Body of pancreas (tissue), 4 donors: ENCODE measurements at places on chromosomes 2 and 18. TPM values are rescaled to one million over a fixed set of nuclear protein-coding genes. Genes with fewer than 3 reads are reported as not detected.
A peak's percentile ranks its signal among the peaks of the same experiment; 100 is the strongest.

HOXD10 gene
- total RNA-seq = not detected

GRCh38 chr2:180077295-180077906 is 70.3 kb upstream of the CWC22 start:
- no peak for DNase-seq

DNA sequence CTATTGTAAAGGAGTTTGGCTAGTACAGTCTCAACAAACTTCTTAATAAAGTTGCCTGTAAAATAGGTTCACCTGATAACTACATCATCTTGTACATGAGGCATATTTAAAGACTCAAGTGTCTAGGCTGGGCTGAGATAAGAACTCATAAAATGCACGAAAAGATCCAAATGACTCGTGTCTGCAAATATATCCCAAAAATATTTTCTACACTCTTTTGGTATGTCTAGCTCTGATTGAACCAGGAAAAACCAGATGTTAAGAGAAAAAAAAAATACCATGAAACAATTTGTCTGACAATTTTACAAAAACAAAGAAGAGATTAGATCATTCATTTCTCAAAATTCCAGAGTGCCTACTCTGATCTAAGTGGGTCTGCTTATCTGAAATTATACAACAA is 166.9 kb upstream of the OSR1 start:
- DNase-seq = no peak

- DNase-seq = no peak
Observed at GRCh38 chr2:103875531-103875930, 978.4 kb upstream of the POU3F3 start.

- DNase-seq = peak; percentile 17
Observed at GRCh38 chr2:15158100-15158499, 403.0 kb downstream of the NBAS start.

GRCh38 chr2:181372646-181373040 is 84.5 kb upstream of the ITGA4 start:
- DNase-seq = no peak

TCF23 gene
- 0.66 TPM for total RNA-seq

COL5A2 gene
- 24.1 TPM for total RNA-seq

- DNase-seq = no peak
Observed at GRCh38 chr2:174773215-174773614, 8.9 kb upstream of the CHRNA1 start.

RIT2 gene
- total RNA-seq = not detected

- DNase-seq = peak; percentile 11
Observed at GRCh38 chr2:16218625-16219024, 278.3 kb downstream of the MYCN start.

DNA sequence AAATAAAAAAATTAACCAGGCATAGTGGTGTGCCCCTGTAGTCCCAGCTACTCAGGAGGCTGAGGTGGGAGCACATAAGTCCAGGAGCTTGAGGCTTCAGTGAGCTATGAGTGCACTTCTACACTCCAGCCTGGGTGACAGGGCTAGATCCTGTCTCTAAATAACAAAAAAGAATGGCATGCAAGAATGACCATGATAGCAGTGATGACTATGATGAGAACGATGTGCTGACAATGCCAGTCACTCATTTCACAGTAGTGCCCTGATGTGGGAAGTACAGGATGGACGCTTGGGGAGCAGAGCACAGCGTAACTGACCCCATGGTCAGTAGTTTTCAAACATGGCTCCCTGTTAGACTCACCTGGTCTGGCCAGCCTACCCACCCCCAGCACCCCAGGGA is 139.1 kb downstream of the VAPA start:
- no peak for DNase-seq

LRATD1 gene
- 5.7 TPM for total RNA-seq

GRCh38 chr2:95077530-95077825 is 44.1 kb downstream of the MRPS5 start:
- DNase-seq = no peak

GRCh38 chr18:36813101-36813775 is 15.6 kb downstream of the TPGS2 start:
- DNase-seq = no peak

CXCR1 gene
- total RNA-seq = not detected

DNA sequence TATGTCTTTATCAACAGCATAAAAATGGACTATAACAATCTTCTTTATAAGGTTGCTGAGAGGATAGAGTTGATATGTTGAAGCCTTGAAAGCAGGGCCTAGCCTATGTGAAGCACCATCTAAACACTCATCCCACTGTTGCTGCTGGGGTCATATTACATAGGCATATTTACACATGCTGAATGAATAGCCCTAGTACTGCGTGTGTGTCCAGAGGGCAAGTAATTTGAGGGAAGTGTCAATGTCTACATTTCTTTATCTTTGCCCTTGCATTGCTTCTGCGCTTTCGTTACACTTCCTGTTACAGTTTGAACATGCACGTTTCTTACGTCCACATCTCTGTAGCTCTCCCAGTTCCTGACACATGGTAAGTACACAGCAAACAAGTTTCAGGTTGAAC is 280.3 kb upstream of the ATP5MC3 start:
- no peak for DNase-seq

DNA sequence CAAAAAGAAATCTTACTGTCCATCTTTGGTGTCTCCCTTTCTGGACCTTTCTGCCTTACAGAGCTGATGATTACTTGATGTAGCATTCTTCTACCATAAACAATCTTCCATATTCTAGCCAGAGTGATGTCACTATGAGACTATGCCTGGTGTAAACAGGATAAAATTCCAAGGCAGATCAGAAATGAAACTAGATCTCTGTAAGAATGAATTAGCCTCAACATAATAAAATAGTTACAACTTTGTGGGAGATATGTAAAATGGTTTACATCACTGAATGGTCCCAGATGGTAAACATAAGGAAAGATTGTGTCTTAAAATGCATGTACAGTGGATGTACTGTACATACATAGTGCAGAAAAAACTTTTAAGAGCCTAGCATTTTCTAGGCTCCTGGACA is 112.3 kb upstream of the ZNF521 start:
- DNase-seq = no peak

DNA sequence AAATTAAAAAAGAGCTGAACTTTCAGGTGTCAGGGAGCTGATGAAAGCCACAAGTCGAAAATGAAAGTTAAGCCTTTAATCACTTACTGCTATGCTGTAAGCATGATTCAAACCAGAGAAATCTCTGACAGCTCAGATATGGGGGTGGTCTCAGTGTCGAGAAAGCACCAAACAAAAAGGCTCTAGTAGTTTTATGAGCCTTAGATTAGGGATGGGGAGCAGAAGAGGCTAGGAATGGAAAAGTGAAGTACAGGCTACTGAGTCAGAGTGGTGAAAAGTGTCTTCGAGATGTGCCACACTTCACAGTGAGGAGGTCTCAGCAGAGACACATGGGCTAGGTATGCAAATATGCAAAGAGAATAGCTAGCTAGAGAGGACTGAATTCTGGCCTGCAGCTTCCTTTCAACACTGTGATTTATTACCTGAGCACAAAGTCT is 482.2 kb downstream of the SPAG16 start:
- DNase-seq = no peak

EPB41L5 gene
- 27.2 TPM for total RNA-seq

- no peak for DNase-seq
Observed at GRCh38 chr2:63500398-63500797, 87.9 kb downstream of the WDPCP start.

DNA sequence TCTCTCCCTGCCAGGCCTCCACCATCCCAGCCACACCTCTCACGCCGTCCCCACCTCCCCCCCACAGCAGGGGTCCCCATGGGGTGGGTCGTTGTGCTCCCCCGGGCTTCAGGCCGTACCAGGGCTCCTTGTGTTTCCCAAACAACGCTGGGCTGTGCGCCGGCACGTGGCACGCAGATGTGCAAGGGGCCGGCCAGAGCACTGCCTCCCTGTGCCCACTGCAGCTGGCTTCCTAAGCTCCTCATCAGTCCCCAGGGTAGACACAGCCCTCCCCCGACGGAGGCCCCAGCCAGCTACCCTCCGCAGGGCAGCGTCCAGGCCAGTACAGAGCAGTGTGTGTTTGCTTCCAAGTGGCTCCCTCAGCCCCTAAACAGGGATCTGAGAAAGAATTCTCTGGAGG is 34.0 kb downstream of the BIN1 start:
- DNase-seq = no peak

UGT1A4 gene
- 3.3 TPM for total RNA-seq

- DNase-seq = no peak
Observed at GRCh38 chr2:182144041-182144775, 158.6 kb downstream of the PPP1R1C start.

RAB6C gene
- total RNA-seq = 0.52 TPM

DNA sequence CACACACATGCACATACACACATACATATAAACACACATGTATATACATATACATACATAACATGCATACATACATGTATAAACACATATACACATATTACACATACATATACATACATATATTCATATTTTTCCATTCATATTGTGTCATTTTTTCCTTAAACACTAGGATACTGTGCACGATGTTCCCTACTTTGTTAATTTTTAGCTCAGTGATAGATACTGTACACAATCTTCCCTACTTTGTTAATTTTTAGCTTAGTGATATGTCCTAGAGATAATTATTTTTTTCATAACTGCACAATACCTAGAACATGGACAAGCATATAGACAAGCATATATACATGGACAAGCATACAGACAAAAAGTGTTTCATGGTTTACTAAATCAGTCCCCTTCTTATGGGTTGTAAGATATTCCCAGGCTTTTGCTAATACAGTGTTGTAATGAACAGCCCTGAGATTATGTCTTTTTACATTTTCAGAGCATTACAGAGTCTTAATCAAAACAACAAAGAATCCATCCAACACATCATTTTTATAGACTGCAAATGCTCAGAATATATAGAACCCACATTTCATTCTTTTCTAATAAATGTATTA is 75.6 kb downstream of the PID1 start:
- DNase-seq = no peak

DNA sequence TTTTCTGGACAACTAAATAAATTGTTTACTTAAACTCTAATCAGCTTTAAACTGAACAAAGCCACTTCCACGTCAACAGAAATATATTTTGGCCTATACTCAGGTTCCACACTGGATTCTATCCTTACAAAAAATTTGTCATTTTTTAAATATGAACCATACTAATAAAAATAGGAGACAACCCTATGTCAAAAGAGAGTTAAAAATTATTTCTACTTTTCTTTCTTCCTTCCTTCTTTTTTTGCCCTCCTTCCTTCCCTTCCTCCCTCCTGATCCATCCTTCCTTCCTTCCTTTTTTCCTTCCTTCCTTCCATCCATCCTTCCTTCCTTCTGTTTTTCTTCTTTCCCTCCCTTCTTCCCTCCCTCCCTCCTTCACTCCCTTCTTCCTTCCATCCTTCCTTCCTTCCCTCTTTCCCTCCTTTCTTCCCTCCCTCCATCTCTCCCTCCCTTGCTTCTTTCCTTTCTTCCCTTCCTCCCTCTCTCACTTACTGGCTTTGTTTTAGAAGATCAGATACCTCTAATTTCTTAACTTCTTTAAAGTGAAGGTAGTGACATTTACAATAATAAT is 1444.9 kb downstream of the DPP10 start:
- DNase-seq = no peak

GRCh38 chr2:63950414-63950813 is 68.8 kb downstream of the VPS54 start:
- DNase-seq = no peak

- no peak for DNase-seq
Observed at GRCh38 chr18:72171596-72171995, 372.5 kb downstream of the CBLN2 start.

TMEM169 gene
- 0.26 TPM for total RNA-seq

- DNase-seq = no peak
Observed at GRCh38 chr2:64462171-64462570, 8.2 kb downstream of the LGALSL start.

DNA sequence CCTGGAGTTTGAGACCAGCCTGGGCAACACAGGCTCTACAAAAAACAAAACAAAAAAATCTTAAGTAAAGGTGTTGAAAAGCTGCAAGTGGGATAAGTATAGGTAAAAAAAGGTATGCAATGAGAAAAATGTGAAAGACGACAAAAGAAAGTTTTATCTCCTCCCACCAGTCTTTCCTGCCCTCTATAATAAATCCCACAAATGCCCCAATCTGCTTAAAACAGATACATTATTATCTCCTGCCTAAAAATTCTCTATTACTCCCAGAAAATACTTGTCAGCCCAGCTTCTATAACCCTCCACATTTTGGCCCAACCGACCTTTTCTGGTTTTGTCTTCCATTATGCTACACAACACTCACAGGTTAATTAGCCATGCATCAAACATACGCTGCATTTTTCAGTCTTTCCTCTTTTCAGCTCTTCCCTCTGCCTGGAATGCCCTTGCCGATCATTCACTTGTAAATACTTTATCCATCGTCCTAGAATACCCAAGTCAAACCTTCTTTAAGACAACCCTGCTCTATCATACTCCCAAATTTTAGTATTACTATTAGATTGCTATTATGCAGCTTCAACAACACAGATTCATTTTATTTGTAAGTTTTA is 10.8 kb downstream of the ASXL2 start:
- no peak for DNase-seq

DNA sequence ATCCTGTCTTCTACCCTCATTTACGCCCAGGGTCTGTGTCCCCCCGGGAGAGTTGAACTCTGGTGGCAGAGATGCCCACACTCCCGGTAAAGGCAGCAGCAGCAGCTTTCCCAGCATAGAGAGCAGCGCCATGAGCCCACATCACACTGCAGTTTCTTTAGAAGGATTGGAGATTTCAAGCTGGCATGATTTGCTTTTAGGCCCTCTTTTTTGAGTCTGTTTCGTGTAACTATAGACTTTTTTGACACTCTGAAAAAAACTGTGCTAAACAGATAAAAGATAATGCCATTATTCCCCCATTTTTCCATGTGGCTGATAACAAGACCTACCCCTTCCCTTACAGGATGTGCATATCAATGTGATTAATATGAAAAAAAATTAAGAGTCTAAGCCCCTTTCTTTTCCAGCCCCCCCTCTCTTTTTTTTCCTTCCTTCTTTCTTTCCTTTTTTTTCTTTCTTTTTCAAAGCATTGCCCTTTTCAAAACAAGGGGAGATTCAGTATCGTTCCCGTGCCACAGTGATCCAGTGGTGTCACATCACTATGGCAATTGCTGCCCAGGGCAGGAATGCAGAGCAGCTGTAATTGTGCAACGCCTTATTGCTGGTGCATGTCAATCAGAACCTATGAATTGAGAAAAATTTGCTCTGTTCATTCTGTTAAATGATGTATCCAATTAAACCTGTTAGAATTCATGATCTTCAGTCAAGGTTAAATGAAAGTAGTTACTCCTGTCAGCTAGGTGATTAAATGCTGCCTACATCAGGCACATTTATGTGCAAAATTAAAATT is 104.5 kb downstream of the CDCA7 start:
- DNase-seq = no peak

SLC11A1 gene
- 3.0 TPM for total RNA-seq

DNAJC27 gene
- 58.7 TPM for total RNA-seq

- DNase-seq = no peak
Observed at GRCh38 chr18:25136416-25137196, 215.4 kb downstream of the ZNF521 start.
